ENCODE measurements at places on chromosomes 1 and 21.

GRCh38 chr1:35532497-35533223 lies 24.5 kb downstream of the KIAA0319L start:
- peaks cover 3% of the 10 kb centered on the region for H3K36me3 ChIP-seq
- no peaks in the 10 kb centered on the region for H3K4me1 ChIP-seq
- H3K4me3 ChIP-seq = no peak overlapping the region
- no peak overlapping the region for H3K27ac ChIP-seq

DNA sequence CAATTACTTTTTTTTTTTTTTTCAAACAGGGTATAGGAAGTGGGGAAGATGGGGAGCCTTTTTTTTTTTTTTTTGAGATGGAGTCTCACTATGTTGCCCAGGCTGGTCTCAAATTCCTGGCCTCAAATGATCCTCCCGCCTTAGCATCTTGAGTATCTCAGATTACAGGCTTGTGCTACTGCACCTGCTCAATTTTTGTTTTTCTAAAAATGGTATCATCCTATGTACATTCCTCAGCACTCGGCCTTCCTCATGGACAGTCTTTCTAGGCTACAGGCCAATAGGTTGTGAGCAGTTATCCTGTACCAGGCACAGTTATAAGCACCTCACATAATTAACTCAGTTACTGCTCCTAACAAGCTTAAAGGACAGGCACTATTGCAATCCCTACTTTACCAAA lies 132.1 kb upstream of the EDN2 start:
- H3K4me3 ChIP-seq = no peak overlapping the region
- H3K4me1 ChIP-seq = no peaks in the 10 kb centered on the region
- H3K27me3 ChIP-seq = no peaks in the 10 kb centered on the region
- H3K27ac ChIP-seq = no peak overlapping the region
- H3K36me3 ChIP-seq = no peaks in the 10 kb centered on the region
- DNase-seq = no peak

DNA sequence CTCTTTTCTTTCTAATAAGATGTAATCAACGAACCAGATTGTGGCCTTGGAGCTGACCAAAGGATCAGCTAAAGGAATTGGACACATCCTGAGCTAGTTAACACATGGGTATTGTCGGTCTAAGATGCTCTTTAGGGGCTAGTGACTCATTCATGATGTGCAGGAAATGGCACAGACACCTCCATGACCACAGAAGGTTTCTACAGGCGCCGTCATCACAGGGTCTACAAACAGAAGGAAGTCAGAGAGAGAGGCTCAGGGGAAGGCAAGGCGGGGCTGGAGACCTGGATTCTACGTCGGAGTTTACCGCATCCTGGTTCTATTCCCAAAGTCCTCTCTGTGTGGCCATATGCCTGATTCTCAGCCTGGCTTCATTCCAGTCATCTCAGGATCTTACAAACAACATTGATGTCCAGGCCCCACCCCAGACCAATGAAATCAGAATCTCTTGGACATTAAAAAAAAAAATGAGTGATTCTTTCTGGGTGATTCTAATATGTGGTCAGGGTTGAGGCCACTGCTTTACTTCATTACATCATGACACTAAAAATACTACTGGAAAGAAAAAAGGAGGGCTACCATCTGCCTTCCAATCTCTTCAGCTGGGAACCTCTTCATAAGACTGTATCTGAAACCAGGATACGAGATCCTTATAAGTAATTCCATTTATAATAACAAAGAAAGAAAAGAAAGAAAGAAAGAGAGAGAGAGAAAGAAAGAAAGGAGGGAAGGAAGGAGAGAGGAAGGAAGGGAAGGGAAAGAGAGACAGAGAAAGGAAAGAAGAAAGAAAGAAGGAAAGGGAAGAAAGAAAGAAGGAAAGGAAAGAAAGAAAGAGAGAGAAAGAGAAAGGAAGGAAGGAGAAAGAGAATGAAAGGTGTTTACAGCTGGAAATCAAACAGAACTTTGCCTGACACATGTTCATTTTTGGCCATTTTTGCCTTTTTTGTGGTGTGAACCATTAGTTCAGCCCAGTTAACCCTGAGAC lies 11.6 kb upstream of the KCNJ15 start:
- no peak overlapping the region for H3K4me3 ChIP-seq
- H3K27ac ChIP-seq = no peak overlapping the region
- DNase-seq = no peak
- H3K4me1 ChIP-seq = no peaks in the 10 kb centered on the region
- H3K27me3 ChIP-seq = no peaks in the 10 kb centered on the region

GRCh38 chr1:94607398-94607797 lies 65.8 kb upstream of the F3 start:
- no peaks in the 10 kb centered on the region for H3K27me3 ChIP-seq
- H3K4me1 ChIP-seq = peaks cover 73% of the 10 kb centered on the region
- DNase-seq = no peak
- no peak overlapping the region for H3K4me3 ChIP-seq
- H3K36me3 ChIP-seq = no peaks in the 10 kb centered on the region

DNA sequence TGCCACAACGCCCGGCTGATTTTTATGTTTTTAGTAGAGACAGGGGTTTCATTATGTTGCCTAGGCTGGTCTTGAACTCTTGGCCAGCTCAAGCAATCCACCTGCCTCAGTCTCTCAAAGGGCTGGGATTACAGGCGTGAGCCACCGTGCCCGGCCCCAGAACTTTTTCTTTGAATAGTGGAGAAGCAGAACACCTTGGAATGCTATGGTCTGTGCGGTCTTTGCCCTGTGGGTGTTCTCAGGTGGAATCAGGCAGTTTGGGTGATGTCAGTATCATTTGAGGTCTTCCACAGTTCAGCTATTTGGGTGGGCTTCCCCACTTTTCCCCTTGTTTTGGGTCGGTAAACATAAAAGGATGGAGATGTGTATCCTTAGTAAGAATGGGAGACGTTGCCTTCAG lies 17.6 kb downstream of the CAMTA1 start:
- H3K4me1 ChIP-seq = peaks cover 10% of the 10 kb centered on the region
- no peak overlapping the region for H3K27ac ChIP-seq
- no peaks in the 10 kb centered on the region for H3K36me3 ChIP-seq
- DNase-seq = no peak
- no peak overlapping the region for H3K4me3 ChIP-seq

Measured in Caco-2 (cell line).